ENCODE measurements at places on chromosomes 11 and 22. TPM values are rescaled to one million over a fixed set of nuclear protein-coding genes. Genes with fewer than 3 reads are reported as not detected.

Gene TECTA
- total RNA-seq: not detected

Gene TMEM218
- total RNA-seq: 7.5 TPM

Gene OR52H1
- total RNA-seq: not detected

GRCh38 chr11:849104-849824 is 6.6 kb downstream of the TSPAN4 start:
- DNase-seq: no peak

- no peak for DNase-seq
Measured at GRCh38 chr11:16843294-16843693, 104.8 kb downstream of the C11orf58 start.

DNA sequence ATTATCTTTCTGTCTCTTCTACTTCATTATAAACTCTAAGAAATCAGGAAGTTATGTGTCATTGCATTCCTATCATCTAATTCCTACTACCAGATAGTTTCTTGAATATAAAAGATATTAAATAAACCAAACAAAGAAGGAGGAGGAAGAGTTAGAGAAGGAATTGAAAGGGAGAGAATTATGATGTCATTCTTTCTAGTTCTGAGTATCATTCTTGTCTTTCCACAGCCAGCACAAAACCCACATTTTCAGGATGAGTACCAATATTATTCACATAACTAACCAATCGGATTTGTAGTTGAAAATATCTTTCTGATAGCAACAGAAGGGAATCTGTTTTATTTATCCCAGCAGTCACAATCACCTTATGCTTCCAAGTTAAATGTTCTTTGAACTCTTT is 13.3 kb downstream of the MS4A13 start:
- DNase-seq: no peak

DNA sequence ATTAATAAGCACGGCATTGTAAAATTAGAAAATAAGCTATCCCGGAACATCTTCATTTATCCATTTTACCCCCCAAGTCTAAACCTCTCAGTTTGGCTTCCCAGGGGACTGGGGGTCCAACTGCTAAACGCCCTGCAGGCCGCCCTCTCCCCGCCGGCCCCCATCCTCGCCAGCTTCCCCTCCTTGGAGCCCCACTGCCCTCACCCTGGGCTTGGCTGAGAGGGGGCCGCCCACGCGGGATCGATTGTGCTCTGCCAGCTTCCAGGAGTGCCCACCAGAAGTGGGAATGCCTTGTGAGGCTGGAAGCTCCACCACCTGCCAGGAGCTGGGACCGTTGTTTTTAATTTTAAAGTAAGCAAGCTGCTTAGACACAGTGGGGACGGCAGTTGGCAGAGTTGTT is 353.5 kb downstream of the TBC1D22A start:
- DNase-seq: no peak

DNA sequence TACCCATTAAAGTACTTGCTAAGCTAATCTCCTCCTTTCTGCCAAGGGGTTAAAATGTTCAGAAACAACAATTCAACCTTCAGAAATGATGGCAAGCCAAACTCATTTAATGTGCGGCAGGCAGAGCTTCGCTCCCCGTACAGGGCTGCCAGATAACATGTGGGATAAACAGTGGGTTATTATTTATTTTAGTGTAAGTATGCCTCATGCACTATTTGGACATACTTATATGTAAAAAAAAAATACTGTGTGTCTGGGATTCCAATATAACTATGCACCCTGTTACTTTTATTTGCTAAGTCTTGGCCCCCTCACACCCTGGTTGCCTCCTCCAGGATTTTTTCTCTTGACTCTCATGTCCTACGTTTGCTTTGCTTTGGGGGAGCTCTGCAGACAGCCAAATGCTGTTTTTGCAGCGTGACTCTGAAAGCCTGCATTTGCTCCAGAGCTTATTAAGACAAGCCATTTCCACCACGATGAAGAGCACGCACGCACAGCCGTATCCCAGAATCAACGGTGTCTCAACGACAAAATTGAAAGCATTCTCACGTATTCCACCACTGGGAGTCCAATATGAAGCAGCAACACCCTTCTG is 86.5 kb upstream of the SHANK2 start:
- DNase-seq: no peak

GRCh38 chr11:1498262-1498661 is 11.7 kb upstream of the MOB2 start:
- no peak for DNase-seq

DNA sequence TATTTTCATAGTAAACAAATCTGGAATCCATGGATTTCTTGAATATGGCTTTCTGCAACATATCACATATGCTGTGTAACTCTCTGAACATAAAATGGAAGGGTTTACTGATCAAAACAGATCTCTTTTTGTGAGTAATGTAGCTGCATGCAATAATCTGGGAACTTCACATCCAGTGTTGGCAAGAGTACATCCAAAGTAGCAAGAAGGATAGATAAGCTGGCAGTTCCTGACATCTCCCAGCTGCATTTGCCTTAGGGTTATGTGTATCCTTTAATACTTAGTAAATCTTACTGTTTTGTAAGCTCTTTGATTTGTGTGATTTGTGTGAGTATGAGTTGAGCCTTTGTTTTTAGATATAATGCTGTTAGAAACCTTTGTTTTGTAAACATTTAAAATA is 280.4 kb upstream of the CNTN5 start:
- no peak for DNase-seq

GRCh38 chr22:37167981-37168647 is 18.4 kb upstream of the IL2RB start:
- DNase-seq: no peak

DNA sequence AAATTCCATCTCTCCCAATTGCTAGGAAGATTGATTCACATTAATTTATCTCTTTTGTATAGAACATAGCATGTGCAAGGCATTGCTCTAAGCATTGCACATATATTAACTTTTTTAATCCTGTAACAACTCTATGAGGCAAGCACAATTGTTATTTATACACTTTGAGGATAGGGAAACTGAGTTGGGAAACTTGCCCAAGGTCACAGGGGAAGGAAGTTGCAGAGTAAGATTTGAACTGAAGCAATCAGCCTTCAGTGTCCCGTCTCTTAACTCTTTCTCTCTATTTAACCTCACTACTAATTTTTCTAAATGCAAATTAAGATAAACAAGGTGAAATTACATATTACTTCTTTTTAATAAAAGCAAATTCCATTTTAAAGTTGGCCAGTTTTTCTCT is 22.2 kb downstream of the OR56B4 start:
- no peak for DNase-seq

DNA sequence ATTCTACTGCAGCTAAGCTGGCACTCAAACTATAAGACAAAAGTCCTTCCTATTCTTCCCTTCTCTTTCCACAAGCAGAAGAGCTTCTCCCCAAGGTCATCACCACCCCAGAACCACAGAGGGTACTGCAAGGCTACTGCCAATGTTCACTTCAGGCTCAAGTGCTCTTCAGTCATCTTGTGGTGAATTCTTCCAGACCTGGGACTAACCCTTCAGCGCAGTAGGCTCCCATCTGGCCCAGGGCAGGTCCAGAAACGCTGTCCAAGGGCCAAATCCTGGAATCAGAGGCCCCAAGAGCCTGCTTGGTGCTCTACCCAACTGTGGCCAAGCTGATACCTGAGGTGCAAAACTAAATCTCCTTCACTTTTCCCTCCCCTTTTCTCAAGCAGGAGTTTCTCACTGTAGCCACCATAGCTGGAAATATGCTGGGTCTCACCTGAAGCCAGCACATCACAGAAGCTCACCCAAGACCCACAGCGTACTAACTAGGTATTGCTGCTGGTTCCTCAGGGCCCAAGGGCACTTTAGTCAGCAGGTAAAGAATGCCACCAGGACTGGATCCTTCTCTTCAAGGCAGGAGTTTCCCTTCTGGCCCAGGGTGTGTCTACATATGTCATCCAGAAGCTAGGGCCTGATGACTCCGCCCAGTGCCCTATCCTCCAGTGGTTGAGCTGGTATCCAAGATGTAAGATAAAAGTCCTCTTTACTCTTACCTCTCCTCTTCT is 27.8 kb downstream of the FCHSD2 start:
- no peak for DNase-seq

GRCh38 chr11:130710497-130711012 is 205.7 kb downstream of the SNX19 start:
- DNase-seq: no peak

- DNase-seq: no peak
Measured at GRCh38 chr11:120028181-120028896, 109.6 kb downstream of the TRIM29 start.

DNA sequence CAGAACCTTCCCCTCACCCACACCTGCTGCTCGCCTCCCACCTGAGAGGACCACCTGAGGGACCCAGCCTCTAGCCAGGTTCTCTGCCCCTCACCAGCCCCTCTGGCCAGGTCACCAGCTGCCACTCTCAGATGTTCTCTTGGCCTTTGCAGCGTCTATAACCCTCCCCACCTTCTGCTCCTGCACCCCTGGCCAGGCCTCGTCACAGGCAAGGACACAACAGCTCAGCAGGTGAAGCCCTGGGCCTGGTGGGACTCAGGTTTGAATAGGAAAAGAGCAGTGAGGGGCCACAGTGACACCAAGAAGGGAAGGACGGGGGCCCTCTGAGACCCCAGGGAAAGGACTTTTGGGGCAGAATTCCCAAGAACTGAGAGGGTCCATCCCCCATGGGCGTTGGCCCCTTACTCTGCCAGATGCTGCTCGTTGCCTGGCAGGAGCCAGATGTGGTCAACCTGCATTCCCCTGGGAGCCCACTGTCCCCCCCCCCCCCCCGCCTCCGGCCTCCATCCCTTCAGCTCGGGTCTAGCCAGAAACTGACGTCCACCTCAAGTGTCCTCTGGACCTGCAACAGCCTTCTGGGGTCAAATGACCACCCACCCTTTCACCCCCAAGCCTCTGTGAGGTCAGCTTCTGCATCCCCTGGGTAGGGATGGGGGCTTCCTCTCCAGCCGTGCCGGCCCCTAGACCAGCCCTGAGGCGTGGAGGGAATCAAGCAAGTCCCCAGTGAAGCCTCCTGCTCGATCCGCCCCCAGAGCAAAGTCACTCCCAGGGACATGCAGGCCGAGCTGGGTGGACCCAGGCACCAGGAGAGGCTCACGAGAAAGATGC is 28.7 kb downstream of the SBF1 start:
- no peak for DNase-seq

DNA sequence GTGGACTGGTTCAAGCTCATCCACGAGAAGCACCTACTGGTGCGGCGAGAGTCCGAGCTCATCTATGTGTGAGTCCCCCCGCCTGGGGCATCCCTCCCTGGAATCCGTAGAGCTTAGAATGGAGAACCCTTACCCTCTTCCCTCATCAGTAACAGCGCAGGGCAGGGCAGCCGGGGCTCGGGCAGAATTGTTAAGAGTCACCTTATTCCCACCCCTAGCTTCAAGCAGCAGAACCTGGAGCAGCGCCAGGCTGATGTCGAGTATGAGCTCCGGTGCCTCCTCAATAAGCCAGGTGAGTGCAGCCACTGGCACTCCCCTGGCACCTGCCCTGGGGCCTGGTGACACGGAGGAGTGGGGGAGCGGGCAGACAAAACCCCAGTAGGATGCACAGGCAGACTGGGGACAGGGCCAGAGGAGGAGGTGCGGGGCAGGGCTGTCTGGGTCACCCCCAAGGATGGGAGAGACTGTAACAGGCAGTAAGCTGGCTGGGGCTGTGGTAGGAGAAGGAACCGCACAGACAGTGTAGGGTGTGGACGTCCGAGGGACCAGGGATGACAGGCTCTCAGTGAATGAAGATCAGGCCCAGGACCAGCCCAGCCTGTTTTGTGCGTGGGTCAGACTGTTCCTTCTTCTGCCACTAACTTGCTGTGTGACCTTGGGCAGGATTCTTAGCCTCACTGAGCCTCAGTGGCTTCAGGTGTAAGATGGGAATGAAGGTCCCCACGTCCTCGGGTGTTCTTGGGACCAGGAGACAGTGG is 20.4 kb downstream of the C22orf23 start:
- DNase-seq: no peak

- no peak for DNase-seq
Measured at GRCh38 chr22:40853961-40854360, 2.5 kb downstream of the ST13 start.

DNA sequence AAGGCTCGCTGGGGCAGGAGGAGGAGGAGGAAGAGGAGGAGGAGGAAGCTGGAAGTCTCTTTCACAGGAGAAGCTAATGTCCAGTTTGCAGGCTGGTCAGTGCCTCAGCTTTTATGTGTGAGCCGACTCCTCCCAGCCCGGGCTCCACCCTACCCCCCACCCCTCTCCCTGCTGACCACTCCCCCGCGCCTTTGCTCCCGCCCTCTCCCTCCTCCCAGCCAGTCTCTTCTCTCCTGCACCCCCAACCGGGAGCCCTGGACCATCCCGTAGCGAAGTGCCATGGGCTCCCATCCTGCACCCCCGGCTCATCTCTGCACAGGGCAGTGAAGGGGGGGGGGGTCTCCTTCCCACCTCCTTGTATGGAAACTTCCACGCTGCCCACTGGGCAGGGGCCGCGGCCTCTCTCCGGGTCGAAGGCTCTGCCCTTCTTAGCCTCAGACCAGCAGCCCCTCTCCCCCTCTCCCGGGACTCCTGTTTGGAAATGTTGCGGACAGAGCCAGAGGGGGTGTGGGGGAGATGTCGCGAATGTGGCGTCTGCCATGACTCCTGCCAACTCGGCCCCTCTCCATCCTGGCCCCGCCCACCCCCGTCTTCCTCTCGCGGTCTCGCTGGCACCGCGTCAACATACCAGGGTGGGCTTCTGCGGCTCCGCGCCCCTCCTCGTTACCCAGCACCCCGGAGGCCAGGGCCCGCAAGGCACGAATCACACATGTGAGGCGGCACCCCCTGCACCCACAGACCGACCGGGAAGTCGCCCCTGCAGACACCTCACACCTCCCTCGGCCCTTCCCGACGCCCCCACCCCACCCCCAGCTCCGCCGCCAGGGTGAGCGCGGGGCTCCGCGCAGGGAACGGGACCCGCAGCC is 1.8 kb downstream of the IGF2 start:
- no peak for DNase-seq

DNA sequence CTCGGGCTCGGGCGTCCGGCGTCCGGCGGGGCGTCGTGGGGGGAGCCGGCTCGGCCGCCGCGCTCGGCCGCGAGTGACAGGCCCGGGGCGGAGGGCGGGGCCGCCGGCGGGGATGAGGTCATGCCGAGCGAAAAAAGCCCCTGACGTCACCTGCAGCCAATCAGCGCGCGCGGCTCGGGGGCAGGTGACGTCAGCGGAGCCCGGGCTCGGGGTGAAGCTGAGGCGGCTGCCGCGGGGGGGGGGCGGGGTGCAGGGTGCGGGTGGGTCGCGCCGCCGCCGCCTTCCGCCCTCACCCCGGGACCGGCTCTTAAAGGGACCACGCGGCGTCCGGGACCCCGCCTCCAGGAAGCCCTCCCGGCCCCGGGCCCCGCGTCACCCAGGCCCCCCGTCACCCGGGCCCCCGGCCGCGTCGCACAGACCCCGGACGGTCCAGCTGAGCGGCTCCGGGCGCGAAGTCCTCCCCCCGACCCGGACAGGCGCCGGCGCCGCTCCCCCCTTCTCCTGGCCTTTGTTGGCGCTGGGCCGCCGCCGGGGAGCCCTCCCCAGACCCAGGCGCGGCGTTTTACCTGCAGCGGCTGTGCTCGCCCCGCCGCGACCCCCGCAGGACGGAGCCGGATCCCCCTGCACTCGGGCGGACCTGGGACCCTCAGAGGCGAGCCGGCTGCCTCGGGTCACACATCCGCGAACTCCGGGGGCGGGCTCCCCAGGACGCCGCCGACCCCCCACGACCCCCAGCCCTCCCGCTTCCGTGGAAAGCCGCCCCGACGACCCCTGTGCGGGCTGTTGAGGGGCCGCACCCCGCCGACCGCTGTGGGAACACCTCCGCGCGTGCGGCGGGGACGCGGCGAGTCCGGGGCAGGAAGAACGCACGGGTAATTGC is at the start of gene DUSP8:
TSS of gene DUSP8 (minus strand) at position 75 of the 880 bp plus-strand sequence. CDS start 6,445 bp downstream, outside the sequence.
- DNase-seq: no peak

GRCh38 chr11:128022007-128022368 is 565.4 kb downstream of the ETS1 start:
- no peak for DNase-seq

- DNase-seq: no peak
Measured at GRCh38 chr11:94740083-94741021, 27.8 kb upstream of the AMOTL1 start.
